ENCODE measurements at places on chromosomes 3 and 15.
A peak's percentile ranks its signal among the peaks of the same experiment; 100 is the strongest.

DNA sequence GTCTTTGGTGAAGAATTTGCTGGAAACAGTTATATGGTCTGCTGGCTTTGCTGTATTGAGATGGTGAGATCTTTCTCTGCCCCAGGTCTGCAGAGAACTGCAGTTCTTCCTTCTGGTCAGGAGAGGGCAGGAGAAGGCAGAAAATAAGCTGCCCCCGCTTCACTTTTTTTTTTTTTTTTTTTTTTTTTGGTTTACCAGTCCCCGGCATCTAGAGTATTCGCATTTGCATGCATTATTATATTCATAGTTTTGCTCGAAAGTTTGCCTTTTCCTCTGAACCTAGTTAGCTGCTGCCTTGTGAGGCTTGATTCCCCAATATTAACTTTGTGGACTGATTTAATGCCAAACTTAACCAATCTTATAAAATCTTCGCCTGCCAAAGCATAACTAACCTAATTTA, 10.6 kb upstream of the PARL start:
- DNase-seq: peak; percentile 88

DNA sequence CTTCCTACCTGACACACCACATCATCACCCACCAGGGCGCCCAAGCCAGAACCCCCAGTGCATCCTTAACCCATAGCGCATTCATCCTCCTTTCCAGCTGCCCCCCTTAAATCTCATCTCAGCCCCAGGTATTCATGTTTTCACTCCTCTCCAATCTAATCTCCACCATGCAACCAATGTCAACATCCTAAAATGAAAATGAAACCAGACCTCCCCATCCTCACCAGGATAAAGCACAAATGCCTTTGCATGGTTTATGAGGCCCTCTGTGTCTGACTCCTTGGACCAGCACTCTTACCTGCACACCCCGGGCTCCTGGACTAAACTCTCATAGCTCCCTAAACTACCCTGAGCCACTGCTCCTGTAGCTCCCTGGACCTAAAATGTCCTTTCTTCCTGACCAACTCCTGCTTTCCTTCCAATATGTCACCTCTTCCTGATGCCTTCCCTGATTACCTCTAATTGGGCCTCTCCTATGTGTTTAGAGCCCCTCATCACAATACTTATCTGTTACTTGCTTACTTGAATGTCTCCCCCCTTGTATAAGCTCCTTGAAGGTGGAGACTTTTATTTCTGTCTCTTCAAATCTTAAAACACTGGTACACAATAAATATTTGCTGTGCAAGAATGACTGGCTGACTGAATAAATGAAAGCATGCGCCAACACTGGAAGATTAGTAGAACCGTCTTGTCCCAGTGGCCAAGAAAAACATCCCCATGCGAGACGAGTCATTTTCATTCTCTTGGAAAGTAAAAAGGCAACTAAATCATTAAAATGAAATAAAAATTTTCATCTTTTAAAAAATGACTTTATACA, 142.5 kb downstream of the XXYLT1 start:
- no peak for DNase-seq

- DNase-seq: peak; percentile 94
Observed at GRCh38 chr3:27166888-27167287, 202.3 kb downstream of the NEK10 start.

GRCh38 chr3:59777667-59778077, 727.8 kb upstream of the CFAP20DC start:
- DNase-seq: no peak

GRCh38 chr15:32825219-32825618, 107.4 kb downstream of the GREM1 start:
- DNase-seq: no peak

DNA sequence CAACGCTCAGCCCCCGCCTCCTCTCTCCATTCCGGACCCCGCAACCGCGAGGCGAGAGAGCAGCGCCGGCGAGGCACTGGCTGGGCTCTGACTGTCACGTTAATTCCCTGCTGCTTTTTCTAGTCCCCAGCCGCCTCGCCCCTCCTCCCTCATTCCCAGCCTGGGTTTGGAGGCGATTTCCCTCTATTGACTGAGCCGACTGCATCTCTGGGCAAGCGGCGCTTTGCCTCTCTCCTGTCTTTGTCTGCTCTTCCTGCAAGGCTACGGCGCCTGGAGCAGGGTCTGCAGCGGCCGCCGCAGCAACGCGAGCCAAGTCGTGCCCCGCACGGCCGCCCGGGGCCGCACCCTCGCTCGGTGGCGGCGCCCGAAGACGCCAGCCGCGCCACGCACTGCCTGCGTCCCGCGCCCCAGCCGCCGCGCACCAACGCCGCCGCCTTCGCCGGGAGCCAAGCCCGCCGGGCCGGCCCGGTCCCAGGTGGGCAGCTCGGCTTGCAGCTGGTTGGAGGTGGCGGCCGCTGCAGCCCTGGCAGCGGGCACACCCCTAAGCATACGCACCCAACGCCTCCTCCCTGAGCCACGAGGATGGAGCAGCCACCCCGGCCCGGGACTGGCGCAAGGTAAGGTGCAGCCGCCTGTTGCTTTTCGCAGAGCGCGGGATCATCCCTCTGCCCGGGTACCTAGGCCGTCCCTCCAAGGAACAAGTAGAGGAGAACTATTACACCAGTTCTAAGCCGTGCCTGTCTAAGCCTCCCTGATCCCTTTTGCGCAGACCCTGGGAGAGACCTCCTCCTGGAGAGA, at the start of gene LRRC3B:
Gene LRRC3B (plus strand): TSS at position 152 of the 798 bp plus-strand sequence. CDS start 86,901 bp downstream, outside the sequence.
- no peak for DNase-seq

- no peak for DNase-seq
Observed at GRCh38 chr3:11305509-11305908, 33.3 kb downstream of the ATG7 start.

- no peak for DNase-seq
Observed at GRCh38 chr3:104245261-104245660, 1121.4 kb upstream of the ALCAM start.

GRCh38 chr3:3089017-3089416, 21.2 kb downstream of the IL5RA start:
- no peak for DNase-seq

DNA sequence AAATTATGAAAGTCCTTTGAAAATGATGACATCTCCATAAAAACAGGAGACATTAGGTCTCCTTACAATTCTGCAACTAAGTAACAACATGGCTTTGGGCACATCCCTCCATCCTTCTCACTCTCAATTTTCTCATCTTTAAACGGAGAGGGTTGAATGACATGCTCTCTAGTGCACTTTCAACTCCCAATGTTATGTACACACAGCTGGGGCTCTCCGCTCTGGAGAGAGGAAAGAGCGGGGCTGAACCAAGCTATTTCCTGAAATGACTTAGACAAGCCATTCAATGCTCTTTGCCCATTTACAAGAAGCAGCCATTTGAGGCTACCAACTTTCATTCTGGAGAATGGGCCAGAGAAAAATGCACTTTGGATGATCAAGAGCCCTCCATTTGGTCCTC, 144.2 kb upstream of the BNIP2 start:
- DNase-seq: no peak

- no peak for DNase-seq
Observed at GRCh38 chr3:87541723-87542122, 265.3 kb upstream of the POU1F1 start.

DNA sequence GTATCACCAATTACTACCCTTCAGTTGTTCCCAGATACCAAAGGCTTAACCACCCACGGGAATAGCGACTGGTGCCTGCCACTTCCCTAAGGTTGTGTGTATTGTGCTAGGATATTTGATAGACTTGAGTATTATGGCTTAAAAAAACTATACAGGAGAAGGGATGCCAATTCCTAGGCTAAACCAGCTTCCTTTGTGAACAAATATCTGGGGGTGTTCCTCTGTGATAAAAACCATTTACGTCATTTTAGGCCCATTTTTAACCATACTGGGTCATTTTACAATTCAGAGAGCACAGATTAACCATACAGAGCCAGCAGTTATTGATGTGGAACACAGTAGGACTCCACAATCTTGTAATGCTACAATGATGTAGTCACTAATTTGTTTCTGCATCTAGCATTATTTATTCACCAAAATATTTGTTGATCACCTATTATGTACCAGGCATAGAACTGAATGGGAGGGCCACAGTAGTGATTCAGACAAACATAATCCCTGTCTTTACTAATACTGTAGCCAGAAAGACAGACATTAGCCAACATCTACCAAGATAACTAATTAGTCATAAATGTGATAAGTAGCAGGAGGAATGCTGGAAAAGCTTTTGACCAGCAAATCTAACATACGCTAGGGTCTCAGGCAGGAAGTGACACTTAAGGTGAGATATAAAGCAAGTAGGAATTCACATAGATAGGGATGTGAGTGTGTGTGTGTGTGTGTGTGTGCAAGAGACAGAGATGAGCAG, 184.8 kb downstream of the MECOM start:
- DNase-seq: no peak

DNA sequence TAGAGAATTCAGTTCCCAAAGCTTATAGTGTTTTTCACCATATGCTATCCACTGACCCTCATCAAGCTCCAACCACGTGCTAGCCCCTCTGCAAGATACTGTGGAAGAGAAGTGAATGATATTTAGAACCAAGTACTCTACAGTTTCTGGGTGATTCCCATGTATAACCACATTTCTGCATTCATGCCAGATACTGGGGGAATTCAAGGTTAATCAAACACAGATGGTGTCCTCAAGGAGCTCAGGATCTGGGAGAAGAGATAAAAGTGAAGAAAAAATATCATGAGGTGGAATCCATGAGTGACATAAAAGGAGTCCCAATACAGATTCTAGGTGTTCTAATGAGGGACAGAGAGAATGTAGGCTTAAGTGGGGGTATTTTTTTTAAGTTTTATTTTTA, 195.8 kb downstream of the FHIT start:
- DNase-seq: no peak

- no peak for DNase-seq
Observed at GRCh38 chr3:64097920-64098319, 74.6 kb upstream of the PSMD6 start.

DNA sequence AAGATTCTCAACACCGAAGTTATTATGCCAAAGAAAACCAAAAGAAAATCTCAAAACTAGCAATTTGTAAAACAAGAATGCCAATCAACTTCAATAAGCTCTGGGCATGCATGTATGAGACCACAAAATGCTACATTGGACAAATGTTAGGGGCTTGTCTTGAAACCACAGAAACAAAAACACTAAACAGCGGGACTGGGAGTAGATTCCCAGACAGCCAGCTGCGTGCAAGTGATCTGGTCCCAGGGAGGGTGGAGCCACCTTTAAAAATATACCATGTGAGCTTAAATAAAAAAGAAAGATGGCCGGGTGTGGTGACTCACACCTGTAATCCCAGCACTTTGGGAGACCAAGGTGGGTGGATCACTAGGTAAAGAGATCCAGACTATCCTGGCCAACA, 163.6 kb upstream of the PRICKLE2 start:
- no peak for DNase-seq

GRCh38 chr15:68387381-68388143, 44.4 kb downstream of the ITGA11 start:
- no peak for DNase-seq

- peak; percentile 88 for DNase-seq
Observed at GRCh38 chr3:119637679-119638477, 22.5 kb downstream of the POPDC2 start.

- DNase-seq: no peak
Observed at GRCh38 chr3:89957451-89957850, 850.0 kb downstream of the EPHA3 start.

DNA sequence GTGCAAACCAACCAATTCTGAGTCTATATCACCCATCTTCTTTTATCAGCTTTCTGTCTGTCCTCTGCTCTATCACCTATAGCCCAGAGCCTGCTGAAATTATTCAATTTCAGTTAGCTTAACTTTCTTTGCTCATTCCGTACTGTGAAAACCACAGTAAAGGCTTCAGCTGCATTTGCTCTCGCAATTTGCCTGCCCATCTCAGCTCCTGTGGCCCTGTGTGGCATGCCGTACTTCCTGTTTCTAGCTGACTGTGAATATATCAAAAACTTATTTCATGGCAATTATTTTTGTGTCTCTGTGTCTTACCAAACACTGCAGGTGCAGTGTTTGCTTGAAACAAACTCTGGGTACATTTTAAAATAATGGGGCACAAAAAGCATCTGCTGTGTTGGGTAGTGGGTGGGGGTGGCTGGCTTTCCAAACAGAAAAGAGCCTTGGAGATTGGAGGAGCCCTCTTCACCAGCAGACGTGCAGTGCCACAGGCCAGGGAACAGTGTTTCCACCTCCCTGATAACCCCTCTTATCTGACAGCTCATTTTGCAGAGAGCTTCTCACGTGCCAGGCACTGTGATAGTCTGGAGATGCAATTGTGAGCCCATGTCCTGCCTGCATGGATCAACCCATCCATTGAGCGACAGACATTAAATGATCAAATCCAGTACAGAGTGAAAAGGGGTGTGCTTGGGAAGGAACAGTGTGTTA, 45.2 kb downstream of the GASK1A start:
- DNase-seq: no peak

DNA sequence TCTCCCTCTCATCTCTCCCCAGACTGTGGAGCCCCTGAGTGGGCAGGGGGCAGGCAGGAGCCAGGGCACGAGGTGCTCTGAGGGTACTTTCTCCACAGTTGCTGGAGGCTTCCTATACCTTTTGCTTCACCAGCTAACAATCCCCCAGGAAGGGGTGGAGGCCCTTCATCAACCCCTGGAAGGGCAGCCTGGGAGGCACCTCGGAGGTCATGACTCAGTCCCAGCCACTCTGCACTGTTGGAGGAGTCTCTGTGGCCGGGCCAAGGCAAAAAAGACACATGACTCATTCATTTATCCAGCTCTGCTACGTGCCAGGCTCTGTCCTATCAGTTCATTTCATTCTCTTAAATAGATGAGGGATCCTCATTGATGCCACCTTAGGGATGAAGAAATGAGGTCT, 15.6 kb upstream of the KY start:
- DNase-seq: peak; percentile 85

- DNase-seq: no peak
Observed at GRCh38 chr3:42590989-42591756, 513 bp downstream of the SS18L2 start.

DNA sequence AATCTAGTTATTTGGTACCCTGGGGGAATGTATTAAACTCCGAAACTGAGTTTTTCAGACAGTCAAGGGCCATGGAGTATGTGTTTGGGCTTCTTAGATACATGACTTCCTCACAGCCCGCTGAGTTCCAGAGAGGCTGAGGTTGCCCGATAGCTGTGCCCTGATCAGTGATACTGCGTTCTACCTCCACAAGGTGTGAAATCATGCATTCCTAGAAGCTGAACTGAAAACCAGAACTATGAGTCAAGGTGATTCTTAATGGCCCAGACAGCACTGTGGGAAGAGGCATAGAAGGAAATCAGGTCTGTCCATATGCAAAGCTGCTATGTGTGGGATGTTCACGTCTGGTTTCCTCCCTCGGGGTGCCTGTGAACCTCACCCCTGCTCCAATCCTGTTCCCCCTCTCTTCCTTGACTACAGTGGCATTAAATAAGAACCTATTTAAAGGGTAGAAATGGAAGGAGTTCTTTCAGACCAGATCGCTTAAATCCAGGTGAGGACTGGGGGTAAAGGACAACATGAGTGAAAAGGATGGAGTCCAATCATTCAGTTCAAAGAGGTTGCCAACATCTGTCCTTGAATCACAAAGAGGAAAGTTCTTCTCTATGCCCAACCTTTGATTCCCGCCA, 74.3 kb downstream of the MYO1E start:
- DNase-seq: no peak
